ENCODE measurements at places on chromosomes 5 and 9.

- peak; percentile 55 for DNase-seq
Measured at GRCh38 chr9:37747271-37747753, 6.3 kb upstream of the TRMT10B start.

GRCh38 chr5:132103332-132103951, 29.9 kb downstream of the CSF2 start:
- peak; percentile 96 for DNase-seq

DNA sequence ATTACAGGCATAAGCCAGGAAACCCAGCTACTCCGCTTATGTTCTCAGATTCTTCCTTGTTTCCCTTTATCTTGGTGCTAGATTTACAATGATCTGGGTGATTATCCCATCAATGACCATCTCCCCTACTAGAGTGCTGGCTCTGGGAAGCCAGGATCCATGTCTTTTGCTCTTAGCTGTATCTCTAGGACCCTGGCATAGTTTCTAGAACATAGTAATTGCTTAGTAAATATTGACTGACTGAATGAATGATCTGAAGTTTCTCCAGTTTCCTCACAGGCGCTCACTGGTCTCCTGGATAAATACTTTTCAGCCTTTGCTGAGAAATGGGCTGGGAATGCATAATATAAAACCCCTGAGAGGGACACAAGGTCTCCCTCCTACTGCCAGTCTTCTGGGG, 60.0 kb upstream of the KLF9 start:
- no peak for DNase-seq

- DNase-seq, result no peak
Measured at GRCh38 chr5:146151970-146152369, 30.5 kb downstream of the LARS1 start.

DNA sequence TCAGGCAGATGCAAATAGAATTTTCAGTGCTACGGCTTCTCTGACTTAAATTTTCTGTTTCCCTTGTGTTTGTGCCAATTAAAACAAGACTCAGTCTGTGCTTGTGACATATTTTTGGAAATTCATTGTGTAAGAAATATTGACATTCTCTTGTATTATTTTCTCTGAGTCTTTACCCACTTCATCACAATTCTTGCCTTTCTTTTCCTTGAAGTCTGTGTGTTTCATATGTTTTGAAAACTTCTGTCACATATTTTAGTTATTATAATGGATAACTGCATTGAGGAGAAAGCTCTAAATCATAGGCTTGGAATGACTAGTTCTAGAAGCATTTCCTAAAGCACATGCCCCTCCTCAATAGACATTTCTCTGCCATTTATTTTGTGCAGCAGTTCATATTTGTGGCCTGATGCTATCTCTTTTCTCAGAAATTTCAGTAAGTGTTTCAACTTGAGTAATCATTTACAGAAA, 206.6 kb downstream of the PALM2AKAP2 start:
- peak; percentile 99 for DNase-seq

Measured in fibroblast of skin of back (primary cell).